ENCODE measurements at places on chromosomes 11 and 22.

GRCh38 chr11:83681031-83681781, 395.0 kb upstream of the CCDC90B start:
- no peak for DNase-seq

- no peak for DNase-seq
Measured at GRCh38 chr11:47149782-47150181, 26.9 kb downstream of the ARFGAP2 start.

GRCh38 chr22:30240541-30241417, 5.8 kb downstream of the LIF start:
- DNase-seq: no peak

DNA sequence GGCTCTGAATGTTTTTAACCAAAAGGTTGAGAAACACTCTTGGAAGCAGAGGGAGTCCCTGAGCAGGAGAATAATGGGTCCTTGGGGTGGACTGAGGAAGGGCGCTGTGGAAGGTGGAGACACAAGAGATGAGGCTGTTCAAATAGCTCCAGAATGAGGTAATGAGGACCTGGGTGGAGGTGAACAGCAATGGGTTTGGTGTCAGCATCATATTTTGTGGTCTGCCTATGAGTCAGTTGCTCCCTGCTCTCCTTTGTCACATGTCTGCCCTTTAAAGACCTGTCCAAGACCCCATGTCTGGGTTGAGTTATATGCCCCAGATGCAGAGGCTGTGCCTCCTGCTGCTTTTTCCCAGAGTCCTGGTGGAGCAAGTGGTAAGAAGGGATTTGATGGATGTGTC, 113.6 kb downstream of the BARX2 start:
- DNase-seq: no peak

DNA sequence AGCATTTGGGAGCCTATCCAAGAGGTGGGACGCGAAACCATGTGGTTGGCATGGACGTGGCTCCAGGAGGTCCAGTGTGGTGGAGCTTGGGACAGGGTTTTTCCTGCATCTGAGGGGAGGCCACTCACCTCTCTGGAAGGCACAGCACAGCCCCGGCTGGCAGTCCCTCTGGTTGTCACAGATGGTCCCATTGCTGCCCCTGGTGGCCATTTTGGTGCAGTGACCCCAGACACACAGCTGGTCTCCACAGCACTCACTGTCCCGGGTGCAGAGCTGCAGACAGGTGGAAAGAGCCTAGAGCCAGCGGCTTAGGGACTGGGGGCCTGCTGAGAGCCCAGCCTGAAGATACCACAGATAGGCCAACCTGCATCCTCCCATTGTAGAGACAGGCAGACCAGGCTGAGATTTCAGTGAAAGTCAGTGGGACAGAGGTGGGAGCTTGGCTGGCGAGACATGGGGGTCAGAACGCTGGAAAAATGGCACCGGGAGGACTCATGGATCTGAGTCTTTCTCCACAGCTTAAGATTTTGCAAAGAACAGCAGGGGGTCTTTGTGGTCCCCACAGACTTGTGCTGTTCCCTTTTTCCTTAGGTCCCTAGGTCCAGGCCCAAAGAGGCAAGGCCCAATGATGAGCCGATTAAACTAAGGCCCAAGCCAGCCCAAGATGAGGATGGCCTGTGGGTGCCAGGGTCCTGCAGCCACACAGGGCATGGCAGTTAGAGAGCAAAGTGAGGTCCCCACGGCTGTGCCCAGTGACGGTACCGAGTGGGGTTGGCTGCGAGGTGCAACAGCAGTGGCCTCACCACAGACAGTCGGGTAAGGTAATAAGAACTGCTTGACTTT, 41.4 kb downstream of the DKK3 start:
- DNase-seq: peak; percentile 73

DNA sequence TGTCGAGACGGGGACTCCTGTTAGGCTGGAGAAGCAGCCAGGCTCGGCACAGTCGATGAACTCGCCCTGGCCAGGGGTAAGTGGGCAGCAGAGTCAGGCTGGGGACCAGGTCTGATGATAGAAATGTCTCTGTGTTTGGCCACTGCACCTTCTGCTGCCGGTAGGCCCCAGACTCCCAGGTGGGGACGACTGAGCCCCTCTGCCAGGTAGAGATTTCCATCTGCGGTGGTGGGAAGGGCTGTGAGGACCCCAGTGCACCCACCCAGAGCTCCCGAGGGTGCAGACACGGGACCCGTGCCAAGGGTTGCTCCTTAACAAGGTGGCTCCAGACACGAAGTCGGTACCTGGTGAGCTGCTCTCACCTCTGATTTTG, 862.5 kb downstream of the TBC1D22A start:
- no peak for DNase-seq

GRCh38 chr11:35330931-35331330, 88.4 kb downstream of the SLC1A2 start:
- no peak for DNase-seq

DNA sequence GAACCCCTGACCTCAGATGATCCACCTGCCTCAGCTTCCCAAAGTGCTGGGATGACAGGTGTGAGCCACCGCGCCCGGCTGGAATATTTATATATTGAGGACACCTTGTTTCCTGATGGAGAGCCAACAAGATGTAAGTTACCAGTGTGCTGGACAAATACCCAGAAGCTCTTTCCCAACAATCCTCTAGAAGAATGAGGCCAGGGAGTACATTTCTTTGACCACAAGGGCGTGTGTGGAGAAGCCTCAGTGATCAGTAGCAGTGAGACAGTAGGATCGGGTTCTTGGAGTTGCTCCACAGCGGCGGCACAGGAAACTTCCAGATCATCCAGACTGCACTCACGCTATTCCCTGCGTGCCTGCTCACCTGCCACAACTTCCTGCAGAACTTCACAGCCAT, 10.3 kb upstream of the POLA2 start:
- no peak for DNase-seq

DNA sequence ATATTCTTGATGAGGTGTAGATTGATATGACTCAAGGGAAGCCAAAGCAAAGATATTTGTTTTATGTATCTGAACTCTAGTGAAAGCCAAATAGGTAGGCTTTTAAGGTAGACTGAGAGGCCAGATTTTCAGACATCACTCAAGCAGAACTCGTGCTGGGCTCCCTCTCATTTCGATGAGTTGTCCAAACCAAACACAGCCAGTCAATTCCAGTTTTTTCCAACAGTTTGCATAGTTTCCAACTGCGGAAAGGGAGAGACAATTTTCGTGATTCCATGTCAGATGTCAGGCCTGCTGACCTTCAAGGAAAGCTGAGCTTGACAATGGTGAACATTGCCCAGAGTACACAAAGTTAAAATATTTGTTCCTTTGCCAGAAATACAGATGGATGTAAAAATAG, 110.9 kb upstream of the MPPED2 start:
- no peak for DNase-seq
